Stimulated activated CD8-positive, alpha-beta memory T cell treated with anti-CD3 and anti-CD28 coated beads, Interleukin-15, amount 100 ng/mL, for 1 hour (primary cell): ENCODE measurements at places on chromosomes 6 and 20.

DNA sequence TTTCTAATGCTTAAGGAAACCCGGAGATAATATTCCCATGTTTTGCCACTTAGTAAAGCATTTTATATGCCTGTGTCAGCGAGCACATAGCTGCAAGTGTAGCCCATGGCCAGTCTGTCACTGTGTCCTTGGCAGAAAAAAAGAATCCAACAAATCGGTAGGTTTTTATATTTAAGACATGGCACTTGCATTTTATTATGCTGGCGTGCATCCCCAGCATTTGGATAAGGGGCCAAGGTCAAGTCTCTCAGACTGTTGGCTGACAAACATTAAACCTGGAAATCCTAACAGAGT lies 1.2 kb upstream of the ZNF184 start:
- DNase-seq, result no peak

GRCh38 chr6:106159531-106159940 lies 73.4 kb downstream of the PRDM1 start:
- DNase-seq, result no peak

GRCh38 chr6:65667916-65668656 lies 38.9 kb downstream of the EYS start:
- no peak for DNase-seq

GRCh38 chr6:36246506-36247268 lies 23.2 kb upstream of the PNPLA1 start:
- no peak for DNase-seq

DNA sequence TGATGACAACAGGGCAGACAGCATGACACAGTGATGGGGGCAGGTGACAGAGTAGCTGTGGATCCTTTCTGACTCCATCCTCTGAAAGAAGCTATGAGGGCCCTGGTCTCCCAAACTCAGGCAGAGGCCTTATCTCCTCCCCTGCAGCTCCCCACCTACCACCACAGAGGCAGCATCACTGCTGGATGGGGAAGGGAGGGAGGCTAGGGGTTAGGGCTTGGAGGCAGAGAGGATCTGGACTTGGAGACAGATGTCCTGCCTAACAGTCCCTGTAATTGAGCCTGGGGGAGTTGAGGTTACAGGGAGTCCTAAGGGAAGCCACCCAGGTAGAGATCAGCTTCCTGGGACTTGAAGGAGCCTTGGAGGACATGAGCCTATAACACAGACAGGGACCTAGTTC lies 37.9 kb downstream of the FAM110A start:
- DNase-seq, result no peak

- no peak for DNase-seq
These were observed 41.3 kb downstream of the PANK2 start for GRCh38 chr20:3930265-3931206.

DNA sequence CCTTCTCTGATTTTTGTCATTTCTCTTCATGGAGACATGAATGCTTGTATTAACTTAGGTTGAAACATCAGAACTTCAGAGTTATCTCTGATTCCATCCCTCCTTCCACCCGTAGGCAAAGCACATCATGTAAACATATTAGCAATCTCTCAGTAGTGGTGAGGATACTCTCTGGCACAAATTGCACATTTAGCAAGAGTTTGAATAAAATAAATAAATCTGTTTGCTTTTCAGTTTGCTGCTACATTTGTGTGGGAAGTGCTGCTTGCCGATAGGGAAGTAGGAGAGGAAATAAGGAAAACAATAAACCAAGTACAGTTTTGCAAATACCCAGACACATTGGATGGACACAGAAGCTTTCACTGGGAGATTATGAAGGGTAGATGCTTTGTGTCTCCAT lies 359.0 kb downstream of the BCKDHB start:
- no peak for DNase-seq

GRCh38 chr6:29791162-29791561 lies 36.5 kb upstream of the HLA-G start:
- no peak for DNase-seq

DNA sequence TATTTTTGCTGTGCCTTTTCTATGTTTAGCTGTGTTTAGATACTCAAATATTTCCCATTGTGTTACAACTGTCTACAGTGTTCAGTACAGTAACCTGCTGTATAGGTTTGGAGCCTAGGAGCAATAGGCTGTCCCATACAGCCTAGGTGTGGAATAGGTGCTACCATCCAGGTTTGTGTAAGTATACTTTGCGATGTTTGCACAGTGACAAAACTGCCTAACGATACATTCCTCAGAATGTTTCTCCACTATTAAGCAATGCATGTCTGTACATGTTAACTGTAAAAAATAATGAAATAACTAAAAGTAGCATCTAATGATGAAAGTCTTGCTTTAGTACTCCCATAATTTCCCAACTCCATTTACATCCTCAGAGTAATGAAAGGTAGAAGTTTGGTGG lies 46.0 kb downstream of the SERAC1 start:
- DNase-seq, result no peak

- DNase-seq, result no peak
These were observed 47.6 kb upstream of the RBM24 start for GRCh38 chr6:17233531-17233930.

DNA sequence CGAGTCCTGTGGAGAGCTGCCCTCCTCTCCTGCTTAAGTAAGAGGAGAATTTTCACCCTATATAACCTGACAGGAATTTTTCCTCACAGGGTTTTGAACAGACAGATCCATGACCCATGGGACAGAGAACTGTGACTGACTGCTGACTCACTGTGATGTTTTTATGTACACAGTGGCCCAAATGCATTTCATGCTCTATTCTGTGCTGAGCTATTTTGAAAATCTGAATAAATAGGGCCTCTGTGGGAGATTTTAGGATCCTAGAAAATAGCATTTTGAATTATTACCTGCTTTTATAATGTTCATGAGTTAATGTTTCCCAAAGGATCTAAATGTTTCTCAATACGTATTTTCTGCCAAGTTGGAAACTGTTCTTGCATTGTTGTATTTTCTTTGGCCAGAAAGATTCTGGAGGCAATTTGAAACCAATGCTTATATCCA lies 577.4 kb downstream of the HTR1B start:
- no peak for DNase-seq

DNA sequence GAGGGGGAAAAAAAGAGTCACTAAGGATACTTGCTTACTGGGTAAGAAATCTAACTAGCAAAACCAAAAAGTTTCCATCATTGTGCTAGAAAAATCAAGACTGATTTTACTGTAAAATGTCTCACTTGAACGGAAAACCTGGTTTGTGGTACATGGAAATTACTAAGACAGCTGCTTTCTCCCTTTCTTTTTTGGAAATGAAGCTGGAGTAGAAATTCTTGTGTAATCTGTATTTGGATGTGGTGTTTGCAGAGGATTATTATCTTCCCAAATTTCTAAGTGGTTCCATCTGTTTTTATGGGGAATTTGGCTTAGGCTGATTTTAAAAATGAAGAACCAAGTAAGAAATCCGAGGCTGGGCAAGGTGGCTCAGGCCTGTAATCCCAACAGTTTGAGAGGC lies 20.4 kb downstream of the EPB41L2 start:
- DNase-seq, result no peak

- DNase-seq, result no peak
These were observed 135.1 kb downstream of the EDN3 start for GRCh38 chr20:59435518-59435917.

DNA sequence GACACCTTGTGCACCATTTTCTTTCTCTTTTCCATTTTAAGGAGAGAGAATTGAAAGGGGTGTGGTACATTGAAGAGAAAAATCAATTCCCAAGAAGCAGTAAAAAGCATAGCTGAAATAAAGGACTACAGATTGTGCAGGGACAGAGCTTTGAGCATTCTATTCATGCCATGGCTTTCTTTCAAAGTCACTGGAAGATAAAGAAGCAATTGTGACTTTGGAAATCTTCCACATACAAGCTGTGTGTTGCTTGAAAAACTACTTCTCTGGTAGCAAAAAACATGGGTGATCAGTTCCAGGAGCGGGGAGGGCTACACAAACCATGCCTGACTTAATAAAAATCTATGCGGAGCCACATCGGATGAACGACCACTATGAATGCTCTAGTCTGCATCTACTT lies 230.2 kb upstream of the THEMIS start:
- DNase-seq, result no peak

GRCh38 chr6:148999501-148999900 lies 252.7 kb downstream of the UST start:
- no peak for DNase-seq

GRCh38 chr6:161127071-161127740 lies 135.6 kb downstream of the MAP3K4 start:
- no peak for DNase-seq

- DNase-seq, result no peak
These were observed 62.8 kb upstream of the APCDD1L start for GRCh38 chr20:58577871-58578598.

GRCh38 chr6:142235791-142236190 lies 66.0 kb upstream of the ADGRG6 start:
- DNase-seq, result no peak

GRCh38 chr6:21595285-21596144 lies 2.0 kb downstream of the SOX4 start:
- no peak for DNase-seq

GRCh38 chr6:12950976-12951375 lies 234.4 kb downstream of the PHACTR1 start:
- no peak for DNase-seq

GRCh38 chr6:64301307-64302236 lies 666.0 kb downstream of the PHF3 start:
- DNase-seq, result no peak

DNA sequence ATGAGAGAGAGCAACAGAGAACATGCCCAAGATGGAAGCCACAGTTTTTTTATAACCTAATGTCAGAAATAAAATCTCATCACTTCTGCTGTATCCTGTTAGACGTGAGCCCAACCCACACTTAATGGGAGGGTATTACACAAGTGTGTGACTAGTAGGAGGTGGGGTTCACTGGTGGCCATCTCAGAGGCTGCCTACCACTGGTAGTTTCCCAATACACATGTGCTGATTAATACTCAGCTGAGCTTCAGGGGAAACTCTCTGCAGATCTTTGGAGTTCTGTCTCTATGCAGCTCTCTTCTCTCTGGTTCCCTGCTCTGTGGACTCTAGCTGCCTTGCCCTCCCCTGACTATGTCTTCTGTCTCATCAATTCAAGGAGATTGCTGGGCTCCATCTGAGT lies 35.7 kb downstream of the CNBD2 start:
- DNase-seq, result no peak

- DNase-seq, result no peak
These were observed 12.2 kb upstream of the C6orf132 start for GRCh38 chr6:42154461-42155209.

- peak; percentile 54 for DNase-seq
These were observed 40.6 kb downstream of the ISM1 start for GRCh38 chr20:13261460-13262301.

- DNase-seq, result no peak
These were observed 35.0 kb upstream of the VSX1 start for GRCh38 chr20:25116739-25117458.

DNA sequence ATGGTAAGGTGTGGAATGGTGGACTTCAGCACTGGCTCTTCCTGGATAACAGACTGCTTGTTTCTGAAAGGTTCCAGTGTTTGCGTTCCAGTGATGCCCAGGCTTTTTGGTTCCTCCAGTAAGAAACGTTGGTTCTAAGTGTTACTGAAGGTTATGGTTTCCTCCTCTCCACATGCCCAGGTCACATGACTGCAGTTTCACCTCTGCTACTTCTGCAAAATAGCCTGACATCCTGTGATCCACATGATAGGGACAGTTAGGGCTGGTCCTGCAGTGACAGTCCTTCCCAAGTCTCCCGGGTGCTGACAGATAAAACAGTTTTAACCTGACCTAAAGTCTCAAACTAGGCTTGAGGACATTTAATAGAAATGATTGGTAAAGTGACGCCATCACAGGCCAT lies 132.2 kb upstream of the CST7 start:
- DNase-seq, result no peak

DNA sequence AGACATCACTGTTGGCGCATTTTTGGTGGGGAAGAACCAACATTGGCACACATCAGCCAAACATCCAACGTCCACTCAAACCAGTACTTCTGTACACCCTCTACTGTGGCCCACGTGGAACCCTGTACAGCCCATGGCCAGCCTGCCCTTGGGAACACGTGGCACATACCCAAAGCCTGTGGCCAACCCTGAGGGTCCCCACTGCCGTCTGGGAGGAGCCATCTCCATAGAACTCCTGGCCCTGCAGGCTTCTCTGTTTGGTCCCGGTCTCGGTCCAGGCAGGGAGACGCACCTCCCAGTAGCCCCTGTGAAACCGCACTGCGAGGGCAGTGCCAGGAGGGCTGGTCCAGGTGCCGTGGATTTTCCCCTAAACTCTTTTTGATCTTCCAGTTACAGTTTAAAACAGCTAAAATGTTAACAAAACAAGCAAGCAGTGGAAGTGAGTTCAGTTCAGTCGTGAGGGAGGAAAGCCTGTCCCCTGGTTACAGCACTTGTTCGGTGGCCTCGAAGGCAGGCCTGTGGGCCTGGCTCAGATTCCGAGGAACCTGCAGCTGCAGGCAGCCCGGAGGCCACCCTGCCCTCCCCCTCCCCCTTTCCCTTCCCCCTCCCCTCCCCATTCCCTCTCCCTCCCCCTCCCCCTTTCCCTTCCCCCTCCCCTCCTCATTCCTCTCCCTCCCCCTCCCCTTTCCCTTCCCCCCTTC lies 233.7 kb downstream of the DLL1 start:
- DNase-seq, result no peak

GRCh38 chr6:12119085-12119588 lies 107.0 kb downstream of the HIVEP1 start:
- no peak for DNase-seq

DNA sequence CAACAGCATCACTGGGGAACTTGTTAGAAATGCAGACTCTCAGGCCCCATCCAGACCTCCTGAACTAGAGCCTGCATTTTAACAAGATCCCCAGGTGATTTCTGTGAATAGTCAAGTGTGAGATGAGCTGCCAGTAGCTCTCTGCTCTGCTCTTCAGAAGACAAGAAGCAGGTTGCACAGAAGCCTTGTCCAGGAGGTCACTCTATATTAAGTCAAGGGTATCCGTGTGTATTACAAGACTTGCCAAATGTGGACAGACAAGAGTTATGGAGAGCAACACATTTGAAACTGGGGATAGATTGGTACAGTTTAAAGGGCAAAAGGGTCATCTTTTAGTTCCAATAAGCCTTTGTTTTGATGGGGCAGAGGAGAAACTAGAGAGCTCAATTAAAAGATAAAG lies 23.2 kb upstream of the RIN2 start:
- DNase-seq, result no peak

DNA sequence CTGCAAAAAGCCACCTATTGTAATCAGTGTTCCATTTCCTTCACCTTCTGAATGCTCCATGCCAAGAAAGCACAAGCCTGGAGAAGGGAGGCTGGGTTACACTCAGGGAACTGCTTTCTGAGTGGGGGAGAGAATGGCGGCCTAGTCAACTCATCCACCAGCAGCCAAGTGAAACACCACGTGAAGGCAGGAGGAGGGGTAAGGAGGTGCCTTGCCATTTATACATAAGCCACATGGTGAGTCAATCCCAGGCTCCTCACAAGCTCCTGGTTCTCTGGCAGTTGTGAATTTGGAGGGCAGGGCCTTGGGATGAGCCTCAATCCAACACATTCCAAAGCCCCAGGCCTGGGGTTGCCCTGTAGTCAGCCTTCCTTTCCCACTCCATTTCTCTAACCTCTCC lies 149.4 kb downstream of the CD24 start:
- no peak for DNase-seq
